ENCODE measurements at places on chromosomes 2 and 18.
A peak's percentile ranks its signal among the peaks of the same experiment; 100 is the strongest.

DNA sequence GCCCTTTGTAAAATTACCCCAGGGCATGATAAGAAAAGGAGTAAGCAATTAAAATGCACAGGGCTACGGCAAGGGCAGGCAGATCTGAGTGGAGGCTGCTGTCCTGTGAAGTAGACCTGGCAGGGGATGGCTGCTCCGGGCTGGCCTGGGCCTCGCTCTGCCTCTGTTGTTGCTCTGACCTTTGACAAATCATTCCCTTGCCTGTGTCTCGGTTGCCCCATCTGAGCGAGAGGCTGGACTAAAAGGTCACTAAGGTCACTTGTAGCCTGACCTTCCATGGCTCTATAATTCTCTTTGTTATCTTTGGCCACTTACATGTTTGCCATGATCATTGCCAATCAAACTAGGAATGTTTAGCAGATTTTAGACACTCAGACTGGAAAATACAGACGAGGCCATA lies 118.1 kb downstream of the KLHL29 start:
- no peak for DNase-seq

DNA sequence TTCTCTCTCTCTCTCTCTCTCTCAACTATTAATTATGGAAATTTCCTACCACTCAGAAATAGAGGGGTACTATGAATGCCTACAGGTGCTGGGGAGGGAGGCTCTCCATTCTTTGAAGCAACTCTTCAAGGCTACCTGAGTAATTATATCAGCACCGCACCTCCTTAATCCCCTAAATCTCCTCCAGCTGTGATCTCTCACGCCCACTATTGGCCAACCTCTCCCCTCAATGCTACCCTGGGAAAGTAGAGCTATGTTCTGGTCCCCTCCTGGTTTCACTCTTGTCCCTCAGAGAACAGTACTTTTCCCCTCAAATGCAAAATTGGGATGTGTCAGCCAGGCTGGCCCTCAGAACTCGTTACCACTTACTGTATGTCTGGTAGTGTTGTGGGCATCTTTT lies 1.6 kb downstream of the MOCOS start:
- DNase-seq, result no peak

GRCh38 chr2:147855316-147855715 lies 10.5 kb downstream of the ACVR2A start:
- DNase-seq, result no peak

GRCh38 chr2:24385366-24385765 lies 25.0 kb upstream of the ITSN2 start:
- DNase-seq, result no peak

DNA sequence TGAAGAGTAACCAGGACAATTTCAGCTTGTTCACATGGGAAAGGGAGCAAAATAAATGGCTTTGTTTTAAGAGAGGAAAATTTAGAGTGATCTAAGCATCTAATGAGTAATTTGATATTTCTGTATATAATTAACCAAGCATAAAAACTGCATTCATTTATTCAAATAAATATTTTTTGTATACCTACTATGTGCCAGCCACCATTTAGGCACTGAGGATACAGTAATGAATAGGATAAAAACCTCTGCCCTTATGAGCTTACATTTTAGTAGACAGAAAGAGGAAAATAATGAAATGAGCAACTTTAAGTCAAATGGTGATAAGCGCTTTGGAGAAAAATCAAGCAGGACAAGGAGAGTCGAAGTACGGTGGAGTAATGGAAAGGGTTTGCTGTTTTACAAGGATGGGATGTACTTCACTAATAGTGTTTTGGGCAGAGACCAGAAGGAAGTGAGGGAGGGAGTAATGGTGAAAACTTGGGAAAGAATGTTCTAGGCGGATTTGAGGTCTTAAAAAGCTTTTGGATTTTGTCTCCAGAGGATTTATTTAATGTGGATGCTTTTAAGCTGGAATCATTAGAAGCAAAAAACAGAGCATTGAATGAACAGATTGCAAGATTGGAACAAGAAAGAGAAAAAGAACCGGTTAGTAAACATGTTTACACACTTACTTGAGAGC lies 17.4 kb downstream of the NDC80 start:
- DNase-seq, result no peak

GRCh38 chr2:43894743-43895142 lies 56.0 kb downstream of the ABCG8 start:
- no peak for DNase-seq

- no peak for DNase-seq
These were observed 879 bp upstream of the XDH start for GRCh38 chr2:31415421-31415820.

GRCh38 chr18:49021433-49022129 lies 70.8 kb upstream of the SMAD7 start:
- DNase-seq, result peak; percentile 66

GRCh38 chr2:6741229-6741628 lies 124.5 kb downstream of the CMPK2 start:
- DNase-seq, result no peak

- DNase-seq, result no peak
These were observed 1602.4 kb upstream of the CELF4 start for GRCh38 chr18:39167990-39168389.

DNA sequence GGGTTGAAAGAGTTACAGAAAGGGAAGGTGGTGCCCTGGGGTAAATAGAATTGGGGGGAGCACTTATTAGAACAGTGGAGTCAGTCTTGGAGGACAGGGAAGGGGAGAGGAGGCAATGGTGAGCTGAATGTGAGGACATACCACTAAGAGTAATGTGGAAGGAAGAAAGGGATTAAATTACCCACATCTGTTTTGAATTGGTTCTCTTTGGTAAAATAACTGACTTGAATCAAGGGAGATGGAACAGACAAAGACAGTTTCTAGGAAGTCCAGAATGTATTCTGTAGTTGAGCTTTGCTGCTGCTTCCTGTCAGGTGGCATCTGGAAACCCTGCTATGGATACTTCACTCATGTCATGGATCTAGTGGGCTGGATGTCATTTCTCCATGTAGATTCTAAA lies 6.7 kb downstream of the SETBP1 start:
- DNase-seq, result no peak

DNA sequence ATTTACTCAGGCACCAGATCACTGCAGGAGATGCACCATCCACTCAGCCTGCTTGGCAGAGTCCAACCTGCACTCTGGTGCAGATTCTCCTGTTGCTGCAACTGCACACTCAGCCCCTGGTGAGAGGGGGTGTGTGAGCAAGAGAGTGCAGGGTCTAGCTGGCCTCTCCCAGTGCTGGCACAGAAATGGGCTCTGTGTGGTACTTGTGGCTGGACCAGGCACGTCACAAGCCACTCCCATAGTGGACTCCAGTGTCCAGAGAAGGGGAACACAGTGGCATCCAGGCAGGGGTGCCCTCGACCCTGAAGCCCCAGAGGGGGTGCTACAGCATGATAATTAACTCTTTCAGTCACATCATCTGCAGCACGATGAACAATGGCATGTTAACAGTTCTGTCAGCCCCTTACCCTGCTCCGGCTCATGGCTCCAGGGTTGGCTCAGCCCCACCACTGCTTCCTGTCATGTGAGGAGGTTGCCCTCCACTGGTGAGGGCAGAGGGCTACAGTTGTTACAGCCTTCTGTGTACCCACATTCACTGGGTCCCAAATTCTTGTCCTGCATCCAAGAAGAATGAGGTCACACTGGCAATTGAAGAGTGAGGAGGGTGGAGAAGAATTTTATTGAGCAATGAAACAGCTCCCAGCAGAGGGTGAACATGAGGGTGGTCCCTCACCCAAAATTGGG lies 135.7 kb downstream of the EVA1A start:
- DNase-seq, result no peak

DNA sequence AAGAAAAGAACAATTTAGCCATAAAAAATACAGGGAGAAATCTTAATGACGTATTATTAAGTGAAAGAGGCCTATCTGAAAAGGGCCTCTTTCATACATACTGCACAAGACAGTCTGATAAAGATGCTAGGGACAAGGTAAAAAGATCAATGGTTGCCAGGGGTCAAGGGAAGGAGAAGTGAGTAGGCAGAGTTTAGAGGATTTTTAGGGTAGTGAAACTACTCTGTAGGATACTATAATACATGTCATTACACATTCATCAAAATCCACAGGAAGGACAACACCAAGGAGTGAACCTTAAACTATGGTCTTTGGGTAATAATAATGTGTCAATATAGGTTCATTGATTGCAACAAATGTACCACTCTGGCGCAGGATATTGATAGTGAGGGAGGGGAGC lies 289.3 kb downstream of the FSIP2 start:
- no peak for DNase-seq

GRCh38 chr2:183925281-183925680 lies 673.0 kb upstream of the ZNF804A start:
- DNase-seq, result no peak

GRCh38 chr2:168661863-168662256 lies 140.6 kb upstream of the NOSTRIN start:
- DNase-seq, result no peak

GRCh38 chr2:16104949-16105668 lies 164.8 kb downstream of the MYCN start:
- DNase-seq, result no peak
